ENCODE measurements at places on chromosomes 2 and 18.

GRCh38 chr2:54652540-54652939 is 70.9 kb upstream of the EML6 start:
- DNase-seq = no peak

DNA sequence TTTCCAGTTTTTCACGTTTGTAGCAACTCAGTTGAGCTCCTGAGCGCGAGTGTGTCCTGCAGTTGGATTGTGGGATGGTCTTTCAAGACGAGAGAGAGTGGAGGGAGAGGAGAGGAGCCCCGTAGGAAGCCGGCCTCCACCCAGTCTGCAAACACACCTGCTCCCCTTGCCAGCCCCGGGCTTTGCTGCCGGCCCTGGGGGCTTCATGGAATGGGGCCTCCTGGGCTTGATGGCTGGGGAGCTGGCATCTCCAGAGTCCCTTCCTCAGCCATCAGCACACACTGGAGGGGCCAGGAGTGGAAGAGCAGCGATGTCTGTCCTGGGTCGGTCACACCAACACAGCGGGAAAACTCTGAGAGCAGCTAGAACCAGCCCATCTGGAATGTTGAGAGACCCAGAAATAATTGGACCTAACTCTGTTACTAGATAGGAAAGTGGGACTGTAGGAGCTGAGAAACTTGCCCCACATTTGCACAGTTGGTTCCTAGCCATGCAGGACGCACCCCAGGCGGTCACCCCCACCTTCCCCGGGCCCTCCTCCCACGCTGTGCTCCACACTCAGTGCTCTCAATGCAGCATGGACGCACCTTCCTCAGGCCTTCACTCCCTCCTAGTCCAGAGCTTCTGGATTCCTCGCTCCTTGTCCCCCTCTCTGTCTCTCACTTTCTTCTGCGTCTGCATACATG is 69.6 kb downstream of the PTGR3 start:
- DNase-seq = peak; percentile 30

GRCh38 chr2:16700551-16701259 is 35.1 kb upstream of the CYRIA start:
- DNase-seq = no peak

DNA sequence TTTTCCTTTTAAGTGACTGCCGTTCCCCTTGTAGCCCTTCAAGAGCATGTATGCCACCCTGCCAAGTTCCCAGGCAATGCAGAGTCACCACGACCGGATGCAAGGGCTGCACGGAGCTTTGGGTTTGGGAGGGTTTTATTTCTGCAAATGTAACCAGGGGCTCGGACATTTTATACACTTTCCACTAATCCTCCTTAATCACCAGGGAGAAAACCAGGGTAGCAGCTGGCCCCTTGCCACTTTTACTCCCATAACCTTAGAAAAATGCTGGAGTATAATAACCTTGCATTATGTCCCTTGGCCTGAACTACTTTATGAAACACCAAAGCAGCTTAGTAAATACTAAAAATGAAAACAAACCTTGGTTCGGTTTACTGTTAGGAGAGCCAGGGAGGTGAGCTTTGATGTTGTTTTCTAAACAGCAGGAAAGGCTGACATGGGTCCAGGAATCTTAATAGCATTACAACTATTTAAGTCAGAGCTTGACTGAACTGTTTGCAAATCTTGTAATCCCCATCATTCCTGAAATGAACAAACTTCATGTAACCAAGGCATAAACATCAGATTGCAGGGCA is 152.8 kb upstream of the RIOK3 start:
- DNase-seq = no peak

DNA sequence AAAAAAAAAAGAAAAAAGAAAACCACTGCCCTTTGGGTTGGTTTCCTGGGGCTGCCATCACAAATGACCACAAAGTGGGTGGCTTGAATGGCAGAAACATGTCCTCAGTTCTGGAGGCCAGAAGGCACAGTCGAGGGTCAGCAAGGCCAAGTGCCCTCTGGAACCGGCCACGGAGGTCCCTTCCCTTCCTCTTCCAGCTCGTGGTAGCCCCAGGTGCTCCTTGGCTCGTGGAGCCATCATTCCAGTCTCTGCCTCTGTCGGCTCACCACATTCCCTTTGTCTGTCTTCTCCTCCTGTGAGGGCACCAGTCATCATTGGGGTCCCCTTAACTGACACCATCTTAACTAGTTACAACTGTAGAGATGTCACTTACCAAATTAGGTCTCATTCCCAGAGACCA is 8.5 kb upstream of the NFATC1 start:
- DNase-seq = no peak

- DNase-seq = no peak
Measured at GRCh38 chr2:136916131-136916530, 150.8 kb downstream of the THSD7B start.

GRCh38 chr2:241224018-241224850 is 35.8 kb downstream of the ANO7 start:
- DNase-seq = no peak

DNA sequence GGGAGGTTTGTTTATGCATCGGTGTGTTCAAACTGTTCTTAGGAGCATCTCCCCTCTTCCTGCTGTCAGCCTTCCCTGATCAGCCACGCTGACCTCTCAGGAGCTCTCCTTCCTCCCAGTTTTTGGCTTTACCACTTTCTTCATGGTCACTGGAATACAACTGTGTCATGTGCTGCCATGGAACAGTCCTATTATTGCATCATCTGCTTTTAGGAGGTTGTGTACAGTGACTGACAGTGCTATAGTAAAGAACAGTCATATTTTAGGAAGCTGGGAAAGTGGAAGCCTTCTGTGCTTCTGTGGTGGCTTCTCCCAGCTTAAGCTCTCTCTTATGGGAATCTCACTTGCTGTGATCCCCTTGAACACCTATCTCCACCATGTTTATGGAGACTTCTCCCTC is 165.5 kb downstream of the TPGS2 start:
- no peak for DNase-seq

DNA sequence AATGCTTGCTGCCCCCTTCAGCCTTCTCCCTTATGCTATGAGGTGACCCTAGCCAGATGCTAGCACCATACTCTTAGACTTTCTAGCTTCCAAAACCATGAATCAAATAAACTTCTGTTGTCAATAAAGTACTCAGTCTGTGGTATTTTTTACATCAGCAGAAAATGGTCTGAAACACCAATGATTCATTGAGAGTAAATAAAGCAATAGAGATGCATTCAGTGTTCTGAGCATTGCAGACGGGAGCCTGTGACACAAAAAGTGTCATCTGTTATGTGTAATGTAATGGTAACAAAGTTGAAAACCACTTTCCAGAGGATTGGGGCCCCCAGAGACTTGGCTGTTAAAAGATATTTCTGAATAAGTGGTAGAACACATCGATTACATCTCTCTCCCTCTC is 758.0 kb upstream of the NRXN1 start:
- DNase-seq = no peak

DNA sequence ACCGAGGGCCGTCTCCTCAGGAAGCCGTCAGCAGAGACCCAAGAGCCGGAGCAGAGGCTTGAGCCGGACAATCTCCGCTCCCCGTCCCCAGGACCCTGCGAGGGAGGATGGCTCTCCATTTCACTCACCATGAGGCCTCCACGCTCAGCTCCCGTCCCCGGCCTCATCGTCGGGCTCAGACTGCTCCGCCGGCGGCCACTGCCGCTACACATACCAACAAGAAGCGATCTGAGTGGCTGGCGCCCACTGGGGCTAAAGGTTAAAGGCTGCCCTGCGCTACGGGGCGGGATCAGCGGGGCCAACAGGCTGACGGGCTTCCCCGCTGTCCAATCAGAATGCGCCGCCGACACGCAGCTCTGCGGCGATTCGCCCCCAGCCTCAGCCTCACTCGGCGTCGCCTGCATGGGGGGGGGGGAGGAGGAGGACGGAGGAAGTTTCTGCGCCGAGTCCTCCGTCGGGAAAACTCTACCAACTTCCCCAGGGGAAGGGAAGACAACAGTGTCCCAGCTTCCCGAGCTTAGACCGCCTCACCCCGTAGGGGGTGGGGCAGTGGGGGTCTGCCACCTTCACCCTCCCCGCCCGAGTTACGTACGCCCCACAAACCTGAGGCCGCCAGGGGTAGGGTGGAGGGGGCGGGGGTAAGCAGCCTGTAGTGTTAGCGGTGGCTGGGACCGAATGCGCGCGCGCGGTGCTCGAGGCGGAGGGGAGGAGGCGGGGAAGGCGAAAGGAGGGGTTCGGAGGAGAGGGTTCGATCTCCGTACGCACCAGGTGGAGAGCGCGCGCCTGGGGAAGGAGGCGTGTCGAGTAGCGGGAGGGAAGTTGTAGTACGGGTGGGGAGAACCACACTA is at the start of gene PRPF40A:
TSS of gene PRPF40A (minus strand) at position 234 of the 848 bp plus-strand sequence. CDS start at position 212, 22 bp downstream.
- DNase-seq = peak; percentile 99

GRCh38 chr2:175836361-175836760 is 165.7 kb downstream of the LNPK start:
- DNase-seq = no peak

GRCh38 chr2:176642074-176642473 is 372.8 kb downstream of the MTX2 start:
- DNase-seq = no peak

DNA sequence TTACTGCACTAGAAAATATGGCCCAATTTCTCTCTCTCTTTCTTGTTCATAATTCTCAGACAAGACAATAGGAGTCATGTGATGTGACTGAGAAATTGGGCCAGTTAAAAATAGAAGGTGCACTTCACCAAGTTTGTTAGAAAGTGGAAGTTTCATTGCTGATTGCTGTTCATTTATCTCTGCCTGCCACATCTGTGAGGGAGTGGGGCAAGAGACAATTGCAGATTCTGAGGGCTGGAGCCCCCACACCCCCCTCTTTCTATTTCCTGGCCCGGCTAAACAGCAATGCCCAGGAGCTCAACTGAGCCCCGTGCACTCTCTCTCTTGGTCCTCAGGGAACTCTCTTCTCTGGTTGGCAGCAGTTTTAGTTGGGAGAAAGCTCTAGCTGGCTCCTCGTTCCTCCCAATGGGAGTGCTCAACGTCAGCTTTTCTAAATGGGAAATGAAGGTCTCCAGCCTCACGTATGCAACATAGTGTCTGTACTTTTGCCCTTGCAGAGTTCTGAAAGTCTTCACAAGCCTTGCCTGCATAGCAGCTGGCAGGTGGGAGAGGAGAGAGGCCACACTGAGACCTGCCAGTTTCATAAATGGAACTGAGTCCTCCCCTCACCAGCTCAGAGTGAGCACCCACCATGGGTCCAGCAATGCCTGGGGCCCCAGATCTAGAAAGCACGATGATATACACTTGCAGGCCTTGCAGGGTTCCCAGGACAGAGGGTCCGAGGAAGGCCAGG is 115.7 kb downstream of the MYCN start:
- no peak for DNase-seq

GRCh38 chr2:52311862-52312261 is 1279.9 kb upstream of the NRXN1 start:
- no peak for DNase-seq

- DNase-seq = no peak
Measured at GRCh38 chr2:15763106-15763821, 171.6 kb downstream of the DDX1 start.

- DNase-seq = no peak
Measured at GRCh38 chr18:54140641-54141040, 83.8 kb downstream of the MBD2 start.

DNA sequence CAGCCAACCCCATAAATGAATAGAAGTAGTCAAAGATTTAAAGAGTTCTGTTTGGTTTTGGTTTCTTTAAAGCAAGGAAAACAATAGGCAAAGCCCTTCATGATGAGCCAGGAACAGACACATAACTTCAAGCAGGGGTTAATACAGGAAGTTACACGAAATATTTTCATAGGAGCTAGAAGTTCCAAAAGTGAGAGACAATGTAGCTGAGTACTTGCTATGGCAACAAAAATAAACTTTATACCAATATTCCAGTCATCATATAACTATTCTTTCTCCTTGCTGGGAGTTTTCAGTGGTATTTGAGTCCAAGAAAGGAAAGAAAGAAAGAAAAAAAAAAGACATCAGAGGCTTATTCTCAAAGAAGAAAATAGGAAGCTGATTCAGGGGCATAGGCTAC is 56.2 kb downstream of the COBLL1 start:
- no peak for DNase-seq

- DNase-seq = no peak
Measured at GRCh38 chr18:48776156-48776555, 174.6 kb downstream of the SMAD7 start.

DNA sequence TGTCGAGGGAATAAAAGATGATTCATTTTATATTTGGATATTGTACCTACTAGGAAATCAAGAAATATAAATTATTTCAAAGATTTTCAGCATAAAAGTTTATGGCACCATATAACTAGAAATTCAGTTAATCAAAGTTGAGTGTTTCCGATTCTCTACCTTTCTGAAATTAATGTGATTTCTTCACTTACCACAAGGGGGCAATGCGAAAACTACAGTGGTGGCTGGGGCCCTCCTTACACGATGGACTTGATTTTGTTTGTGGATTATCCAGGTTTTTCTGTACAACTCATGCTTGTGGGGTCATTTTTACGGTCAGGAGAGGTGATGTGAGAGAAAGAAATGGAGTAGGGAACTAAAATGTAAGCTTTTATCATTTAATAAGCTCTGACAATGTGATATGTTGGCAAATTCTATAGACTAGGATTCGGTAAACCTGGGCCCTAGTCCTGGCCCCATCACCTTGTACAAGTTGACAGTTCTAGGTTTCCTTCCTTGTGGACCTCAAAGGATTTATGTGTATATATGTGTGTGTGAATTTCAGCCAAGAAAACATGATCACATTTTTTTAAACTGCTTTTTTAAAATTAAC is 47.6 kb downstream of the G6PC2 start:
- DNase-seq = no peak

- no peak for DNase-seq
Measured at GRCh38 chr2:155836439-155836838, 496.1 kb downstream of the NR4A2 start.

- DNase-seq = no peak
Measured at GRCh38 chr18:13054336-13054735, 63.2 kb downstream of the CEP192 start.

DNA sequence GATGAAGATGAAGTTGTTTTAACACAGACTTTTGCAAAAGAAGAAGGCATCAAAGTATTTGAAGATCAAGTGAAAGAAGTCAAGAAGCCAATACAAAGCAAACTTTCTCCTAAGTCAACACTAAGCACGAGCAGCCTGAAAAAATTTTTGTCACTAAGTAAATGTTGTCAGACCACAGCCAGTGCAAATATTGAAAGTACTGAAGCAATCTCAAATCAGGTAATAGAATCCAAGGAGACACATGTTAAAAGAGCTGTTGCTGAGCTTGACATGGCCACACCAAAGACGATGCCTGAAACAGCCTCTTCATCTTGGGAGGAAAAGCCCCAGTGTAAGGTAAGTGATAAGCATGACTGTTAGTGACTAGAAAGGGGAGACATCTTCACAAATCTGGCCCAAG is 75.1 kb downstream of the FSIP2 start:
- DNase-seq = no peak

- no peak for DNase-seq
Measured at GRCh38 chr2:182890305-182890704, 23.9 kb upstream of the FRZB start.

GRCh38 chr2:189483980-189484740 is 42.9 kb downstream of the WDR75 start:
- DNase-seq = no peak

Measured in ureter (tissue), 1 donor.